ENCODE measurements at places on chromosomes 1 and 21.

- DNase-seq, result no peak
These were observed 18.6 kb upstream of the C1orf105 start for GRCh38 chr1:172401892-172402291.

DNA sequence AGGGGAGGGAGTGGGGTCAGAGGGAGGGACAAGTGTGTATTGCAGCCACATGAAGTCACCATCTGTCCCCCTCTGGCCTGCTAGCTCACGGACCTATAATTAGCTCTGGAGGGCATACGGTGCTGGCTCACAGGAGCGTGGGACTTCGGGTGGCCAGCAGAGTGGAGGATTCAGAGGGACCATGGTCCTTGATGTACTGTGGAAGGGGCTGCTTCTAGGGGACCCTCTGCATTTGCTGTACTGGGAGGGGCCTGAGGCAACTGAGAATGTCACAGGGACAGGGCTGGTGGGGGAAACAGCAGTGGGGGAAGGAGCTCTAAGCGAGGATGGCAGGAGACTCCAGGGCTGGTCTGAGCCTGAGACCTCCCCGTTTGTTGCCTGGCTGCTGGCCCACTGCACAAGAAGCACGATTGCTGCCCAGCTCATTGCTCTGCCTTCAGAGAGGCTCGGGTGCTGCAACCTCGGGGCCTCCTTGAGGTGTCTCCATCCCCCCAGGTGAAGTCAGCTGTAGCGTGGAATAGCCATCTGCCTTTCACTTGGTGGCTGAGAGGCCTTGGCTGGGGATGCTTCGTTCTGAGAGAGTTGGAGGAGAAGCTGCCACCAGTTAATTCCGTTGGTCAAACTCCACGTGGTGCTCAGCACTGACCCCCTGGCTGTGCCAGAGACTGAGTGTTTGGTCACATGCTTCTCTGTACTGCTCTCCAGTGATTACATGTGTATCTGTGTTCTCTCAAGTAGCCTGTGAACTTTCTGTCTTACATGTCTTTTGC lies 2.7 kb downstream of the PPFIA4 start:
- no peak for DNase-seq

DNA sequence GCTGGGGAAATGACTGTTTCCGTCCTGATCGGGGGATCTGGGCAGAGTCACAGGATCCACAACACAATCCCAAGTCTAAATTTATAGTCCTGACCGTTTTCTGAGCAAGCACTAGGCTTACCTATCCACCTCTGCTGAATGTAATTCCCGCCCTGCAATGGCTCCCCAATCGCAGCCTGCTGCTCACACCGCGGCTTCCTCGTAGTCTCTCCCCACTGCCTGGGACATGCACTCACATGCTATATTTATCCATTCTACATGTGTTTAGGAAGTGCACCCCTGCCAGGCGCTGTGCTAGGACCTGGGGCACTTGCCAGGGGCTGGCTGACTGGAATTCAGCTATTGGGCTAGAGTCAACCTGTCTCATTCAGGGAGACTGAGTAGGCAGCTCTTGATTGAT lies 246.6 kb upstream of the CSF3R start:
- DNase-seq, result no peak

GRCh38 chr1:212873518-212873917 lies 15.4 kb downstream of the FLVCR1 start:
- no peak for DNase-seq

DNA sequence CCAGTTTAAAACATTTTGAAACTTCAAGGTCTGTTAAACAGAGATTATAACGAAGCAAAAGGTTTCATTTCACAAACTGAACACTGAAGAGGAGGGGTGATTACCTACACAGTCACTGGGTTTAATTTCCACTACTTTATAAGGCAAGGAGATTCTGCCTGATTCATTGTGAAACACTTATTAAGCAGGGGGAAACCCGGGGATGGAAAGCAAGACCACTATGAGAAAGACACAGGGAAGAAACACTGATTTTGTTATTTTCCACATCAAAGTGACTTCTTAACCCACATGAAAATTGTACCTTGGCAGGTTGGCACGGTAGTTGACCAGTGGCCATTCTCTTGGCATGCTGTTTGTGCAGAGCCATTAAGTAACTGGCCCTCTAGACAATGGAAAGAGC lies 8.1 kb upstream of the F5 start:
- DNase-seq, result peak; percentile 11

- no peak for DNase-seq
These were observed 656.4 kb downstream of the LTN1 start for GRCh38 chr21:28336314-28336713.

- no peak for DNase-seq
These were observed 26.8 kb downstream of the NEK7 start for GRCh38 chr1:198183605-198184004.

GRCh38 chr1:93774707-93775106 lies 93.1 kb upstream of the BCAR3 start:
- no peak for DNase-seq

GRCh38 chr21:33940164-33940880 lies 24.7 kb upstream of the ATP5PO start:
- no peak for DNase-seq

- no peak for DNase-seq
These were observed 38.1 kb downstream of the MRAP start for GRCh38 chr21:32336711-32337110.

DNA sequence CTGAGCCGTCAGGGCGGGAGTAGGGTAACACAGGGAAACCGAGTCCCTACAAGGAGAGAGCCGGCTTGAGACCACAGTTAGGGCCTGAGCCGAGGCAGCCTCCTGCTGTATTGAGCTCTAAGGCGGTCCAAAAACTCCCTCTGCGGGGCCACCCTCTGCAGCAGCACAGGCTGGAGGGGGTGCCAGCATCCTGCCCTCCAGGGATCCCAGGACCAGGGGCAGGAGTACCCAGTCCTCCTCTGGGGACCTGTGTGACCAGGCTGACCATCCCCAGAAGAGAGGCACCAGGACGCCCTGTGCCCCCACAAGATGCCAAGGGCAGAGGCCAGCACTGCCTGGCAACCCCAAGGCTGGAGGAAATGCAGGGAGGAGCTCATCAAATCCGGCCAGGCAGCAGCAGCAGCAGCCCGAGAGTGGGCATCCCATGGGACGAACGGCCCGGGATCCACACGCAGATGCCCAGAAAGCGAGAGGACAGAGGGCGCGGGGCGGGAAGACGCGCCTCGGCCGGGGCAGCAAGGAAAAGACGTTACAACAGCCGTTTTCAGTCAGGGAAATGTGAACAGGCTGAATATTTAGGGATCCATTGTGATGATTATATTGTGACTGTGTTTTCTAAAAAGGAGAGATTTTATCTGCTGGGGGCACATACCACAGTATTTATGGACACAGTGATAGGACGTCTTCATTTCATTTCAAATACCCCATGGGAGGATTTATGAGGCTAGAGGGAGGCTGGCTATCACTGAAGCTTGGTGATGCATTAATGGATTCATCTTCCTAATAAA lies 57.1 kb upstream of the COL18A1 start:
- no peak for DNase-seq

DNA sequence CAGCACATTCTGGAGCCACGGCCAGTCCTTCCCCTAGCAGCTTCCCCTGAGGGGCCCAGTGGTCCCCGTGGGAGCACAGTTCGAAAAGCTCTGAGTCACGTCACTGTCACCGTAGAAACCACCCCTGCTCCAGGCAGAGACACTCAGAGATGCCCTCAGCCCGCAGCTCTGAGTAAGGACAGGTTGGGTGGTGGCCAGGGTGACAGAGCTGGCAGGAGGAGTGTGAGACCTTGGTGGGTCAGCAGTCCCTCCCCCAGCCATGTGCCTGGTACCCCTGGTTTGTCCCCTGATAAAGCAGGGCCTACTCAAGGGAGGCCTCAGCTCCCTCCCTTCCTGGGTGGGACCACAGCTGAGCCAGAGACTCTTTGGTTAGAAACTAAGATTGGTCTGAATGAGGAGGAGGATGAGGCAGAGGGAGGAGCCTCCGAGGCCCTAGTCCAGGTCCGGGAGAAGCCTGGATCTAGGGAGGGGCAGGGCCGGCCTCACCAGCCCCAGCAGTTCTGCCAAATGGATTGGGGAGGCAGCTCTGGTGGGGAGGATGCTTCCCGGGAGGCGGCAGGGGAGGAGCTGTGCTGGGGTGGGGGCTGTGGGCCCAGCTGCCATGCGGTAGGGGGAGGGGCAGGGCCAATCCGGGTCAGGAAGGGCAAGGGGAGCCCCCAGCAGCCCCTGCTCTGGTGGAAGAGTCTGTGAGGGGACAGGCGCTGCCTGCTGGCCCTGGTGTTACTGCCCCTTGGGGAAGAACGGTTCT lies 55.2 kb downstream of the SLC9A1 start:
- DNase-seq, result no peak

- no peak for DNase-seq
These were observed 23.1 kb downstream of the RHBDL2 start for GRCh38 chr1:38918568-38918967.

DNA sequence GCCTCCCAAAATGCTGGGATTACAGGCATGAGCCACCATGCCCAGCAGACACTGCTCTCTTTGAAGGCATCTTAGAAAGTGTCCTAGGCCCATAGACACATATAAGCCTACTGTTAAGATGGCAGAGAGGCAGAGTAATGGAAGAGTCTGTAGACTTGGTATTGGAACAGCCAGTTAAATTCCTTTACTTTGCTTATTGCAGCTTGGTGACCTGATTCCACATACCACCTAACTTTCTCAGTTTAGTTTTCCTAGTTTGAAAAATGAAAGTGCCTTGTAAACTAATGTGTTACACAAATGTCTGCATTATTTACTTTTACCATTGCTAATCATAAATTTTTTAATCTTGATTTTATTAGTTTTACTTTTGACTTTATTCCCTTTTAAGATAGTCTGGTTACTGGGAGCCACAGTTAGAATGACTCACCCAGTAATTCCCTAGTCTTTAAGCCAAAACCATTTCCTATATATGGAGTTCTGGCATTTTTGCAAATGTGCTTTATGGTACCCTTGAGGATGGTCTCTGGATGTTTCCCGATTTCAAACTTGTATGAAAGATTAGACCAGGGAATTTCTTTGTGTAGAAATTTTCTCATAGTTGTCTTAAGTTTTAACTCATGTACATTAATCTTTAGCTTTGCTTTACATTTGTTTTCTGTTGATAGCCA lies 6.4 kb downstream of the SMAP2 start:
- DNase-seq, result no peak
